ENCODE measurements at places on chromosomes 6 and 20.

GRCh38 chr20:20816969-20817755, 104.7 kb upstream of the RALGAPA2 start:
- no peak for DNase-seq

DNA sequence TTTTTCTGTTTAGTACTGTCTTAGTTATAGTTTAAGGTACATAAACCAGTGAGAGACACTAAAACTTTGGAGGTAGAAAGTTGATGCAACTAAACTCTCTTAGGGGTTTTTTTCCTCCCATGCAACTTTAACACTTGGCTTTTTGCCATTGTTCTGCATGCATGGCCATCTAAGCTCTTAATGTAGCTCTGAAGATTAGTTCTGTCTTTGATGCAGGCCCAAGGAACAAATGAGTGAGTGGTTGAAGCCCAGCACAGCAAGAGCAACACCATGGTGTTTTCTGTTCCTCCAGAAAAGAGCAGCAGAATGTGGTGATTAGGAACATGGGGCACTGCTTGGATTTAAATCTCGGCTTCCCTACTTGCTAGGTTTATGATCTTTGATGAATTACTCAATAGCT, 89.3 kb downstream of the L3MBTL3 start:
- no peak for DNase-seq

GRCh38 chr20:47802975-47803374, 17.7 kb upstream of the SULF2 start:
- DNase-seq, result no peak

DNA sequence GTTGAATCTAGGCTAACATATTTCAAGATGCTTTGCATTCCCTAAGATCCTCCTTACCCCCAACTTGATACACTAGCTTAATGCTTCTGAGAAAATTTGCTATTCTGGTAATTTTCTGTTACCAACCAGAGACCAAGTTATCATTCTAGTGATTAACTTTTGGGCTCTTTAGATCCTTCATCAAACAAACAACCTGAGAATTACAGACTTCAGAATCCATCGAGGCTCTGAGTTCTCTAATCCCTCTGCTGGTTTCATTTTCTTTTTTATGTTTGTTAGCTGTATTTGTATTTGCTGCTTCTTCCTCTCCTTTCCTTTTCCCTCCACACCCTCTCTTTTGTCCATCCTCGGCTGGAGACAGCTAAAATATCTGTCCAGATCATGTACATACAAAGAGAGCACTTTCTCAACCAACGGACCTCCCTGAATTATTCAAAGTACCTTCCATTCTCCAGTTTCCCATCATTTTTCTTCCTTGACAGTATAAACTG, 98.7 kb upstream of the RIPOR2 start:
- no peak for DNase-seq

DNA sequence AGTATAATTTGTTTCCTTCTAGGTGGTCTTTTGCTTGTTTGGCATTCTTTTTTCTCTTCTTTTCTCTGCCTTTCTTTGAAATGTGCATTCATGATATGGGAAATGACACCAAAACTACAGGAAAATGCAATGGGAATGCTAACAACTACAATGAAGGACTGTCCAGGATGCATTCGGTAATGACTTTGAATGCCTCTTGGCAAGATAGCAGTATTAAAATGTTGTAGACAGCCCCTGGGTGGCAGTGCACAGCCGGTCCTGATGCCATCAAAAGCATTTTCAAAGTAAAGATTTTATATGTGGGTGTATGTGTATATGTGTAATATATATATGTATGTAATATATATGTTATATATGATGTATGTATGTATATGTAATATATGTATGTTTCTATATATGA, 218.8 kb upstream of the MMS22L start:
- DNase-seq, result no peak

DNA sequence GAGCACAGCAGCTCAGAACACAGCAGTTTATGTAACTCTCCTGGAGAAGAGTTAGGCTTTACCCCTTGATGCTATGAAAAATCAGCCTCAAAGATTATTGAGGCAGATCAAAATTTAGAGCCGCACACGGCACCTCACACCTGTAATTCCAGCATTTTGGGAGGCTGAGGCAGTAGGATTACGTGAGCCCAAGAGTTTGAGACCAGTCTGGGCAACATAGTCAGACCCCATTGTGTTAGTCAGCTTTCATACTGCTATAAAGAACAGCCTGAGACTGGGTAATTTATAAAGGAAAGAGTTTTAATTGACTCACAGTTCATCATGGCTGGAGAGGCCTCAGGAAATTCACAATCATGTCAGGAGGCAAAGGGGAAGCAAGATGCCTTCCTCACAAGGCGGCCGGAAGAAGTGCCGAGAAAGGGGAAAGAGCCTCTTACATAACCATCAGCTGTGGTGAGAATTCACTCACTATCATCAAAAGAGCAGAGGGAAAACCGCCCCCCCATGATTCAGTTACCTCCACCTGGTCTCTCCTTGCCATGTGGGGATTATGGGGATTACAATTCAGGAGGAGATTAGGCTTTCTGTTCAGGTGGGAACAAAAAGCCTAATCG, 87.7 kb downstream of the SGK1 start:
- DNase-seq, result no peak

Measured in DMS 273 treated with DMSO at 0.1 percent for 48 hours (cell line).